CMK (cell line): ENCODE measurements at places on chromosomes 2 and 18.

DNA sequence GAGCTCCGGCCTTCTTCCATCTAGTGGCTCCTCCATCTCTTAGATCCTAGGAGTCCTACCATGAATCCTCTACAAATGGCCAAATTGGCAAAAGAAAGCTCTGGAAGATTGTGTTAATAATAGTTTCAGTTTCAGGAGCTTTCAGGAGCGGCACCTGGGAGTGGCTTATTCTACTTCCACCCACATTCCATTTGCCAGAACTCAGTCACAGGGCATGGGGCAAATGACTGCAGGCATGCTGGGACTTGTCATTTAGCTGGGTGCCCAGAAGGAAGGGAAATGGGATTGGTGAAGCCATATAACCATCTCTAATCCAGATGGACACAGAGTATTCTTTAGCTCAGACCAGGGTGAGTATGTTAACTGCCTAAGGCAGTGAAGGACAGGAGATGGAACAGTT is 3.6 kb upstream of the LRATD1 start:
- DNase-seq: no peak

DNA sequence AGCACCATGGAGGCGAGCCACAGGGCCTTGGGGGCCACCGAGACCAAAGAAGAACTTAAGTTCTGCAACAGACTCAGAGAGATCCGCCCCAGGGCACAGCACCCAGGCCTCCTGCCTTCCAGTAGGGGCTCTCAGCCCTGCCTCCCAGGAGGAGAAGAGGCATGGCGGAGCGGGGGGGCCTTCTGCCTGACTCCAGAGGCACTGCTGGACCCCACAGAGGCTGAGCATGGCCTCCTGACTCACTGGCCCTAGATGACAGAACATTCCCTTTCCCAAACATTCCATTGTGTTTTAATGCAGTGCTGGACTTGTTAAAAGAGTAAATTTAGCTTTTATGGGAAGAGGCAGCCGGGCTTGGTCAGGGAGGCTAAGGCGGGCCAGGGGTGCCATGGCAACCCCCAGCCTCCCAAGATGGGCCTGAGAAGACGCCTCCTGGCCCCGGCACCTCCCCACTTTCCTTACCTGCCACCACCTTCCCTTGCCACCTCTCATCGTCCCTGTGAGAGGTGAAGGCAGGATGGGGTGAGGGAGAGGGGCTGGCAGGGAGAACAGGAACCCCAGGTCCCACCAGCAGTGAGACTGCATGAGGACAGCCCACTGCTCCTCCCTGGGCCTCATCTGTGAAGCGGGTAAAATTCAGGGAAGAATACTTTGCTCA is 65.4 kb downstream of the SMAD7 start:
- DNase-seq: no peak

- DNase-seq: no peak
Observed at GRCh38 chr2:206160807-206161179, 1.1 kb downstream of the EEF1B2 start.

- DNase-seq: no peak
Observed at GRCh38 chr18:9574473-9575115, 39.8 kb downstream of the PPP4R1 start.

DNA sequence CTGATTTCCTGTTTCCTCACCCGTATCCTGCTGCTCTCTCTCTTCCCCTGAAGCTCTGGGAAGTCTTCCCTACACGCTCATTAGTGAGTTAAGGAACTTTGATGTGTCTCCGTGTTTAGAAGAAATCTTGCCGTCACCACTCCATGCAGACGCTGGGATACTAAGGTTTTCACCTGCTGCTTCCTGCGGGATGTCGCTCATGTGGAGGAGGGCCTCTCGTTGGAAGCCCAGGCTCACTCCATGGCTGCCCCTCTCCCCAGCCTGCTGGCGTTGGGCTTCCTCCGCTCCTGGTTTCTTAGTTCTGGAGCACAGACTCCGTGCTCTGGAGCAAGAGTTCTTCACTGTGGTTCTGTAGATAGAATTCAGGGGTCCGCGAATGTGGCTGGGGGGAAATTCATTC is 326.3 kb downstream of the GBX2 start:
- DNase-seq: no peak

GRCh38 chr18:45688833-45689232 is 35.1 kb upstream of the SLC14A1 start:
- no peak for DNase-seq

GRCh38 chr2:170298861-170299429 is 121.0 kb downstream of the MYO3B start:
- no peak for DNase-seq

DNA sequence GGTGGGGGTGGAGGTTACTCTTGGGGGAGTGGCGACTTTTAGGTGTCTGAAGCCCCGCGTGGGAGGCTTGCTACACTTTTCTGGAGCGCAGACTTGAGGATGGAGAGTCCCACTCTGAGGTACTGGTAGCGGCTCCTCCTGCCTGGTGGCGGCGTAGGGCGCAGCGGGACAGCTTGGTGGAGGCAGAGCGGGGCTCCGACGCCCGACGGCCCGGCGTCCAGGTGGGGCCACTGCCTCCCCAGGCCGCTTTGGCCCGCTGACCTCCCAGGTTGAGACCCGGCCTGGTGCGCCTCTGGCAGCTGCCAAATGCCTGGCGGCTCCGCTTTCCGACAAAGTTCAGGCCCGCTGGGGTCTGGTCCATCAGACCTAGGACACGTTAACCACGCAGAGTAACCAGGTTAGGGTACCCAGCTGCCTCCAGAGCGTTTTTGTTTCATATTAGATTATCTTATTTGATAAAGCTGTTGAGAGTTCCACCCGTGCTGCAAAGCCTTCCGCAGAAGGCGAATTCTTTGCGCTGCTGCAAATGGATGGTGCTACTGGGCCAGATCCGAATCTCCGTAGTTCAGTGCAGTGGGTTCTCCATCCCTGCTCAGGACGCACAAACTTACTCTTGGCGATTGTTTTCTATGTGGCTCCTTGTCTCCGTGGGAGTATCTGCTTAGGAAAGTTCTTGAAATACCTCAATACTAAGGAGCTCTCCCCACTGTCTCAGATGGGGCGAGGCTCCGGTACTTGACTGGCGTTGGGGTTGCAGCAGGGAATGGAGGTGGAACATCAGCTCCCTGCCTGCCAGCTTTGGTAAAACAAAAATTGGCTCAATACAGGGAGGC is 405.9 kb downstream of the XIRP2 start:
- DNase-seq: no peak

GRCh38 chr2:235373171-235373570 is 120.7 kb upstream of the AGAP1 start:
- DNase-seq: no peak

- no peak for DNase-seq
Observed at GRCh38 chr18:8020132-8020846, 453.2 kb downstream of the PTPRM start.

- no peak for DNase-seq
Observed at GRCh38 chr2:108837198-108837597, 50.6 kb downstream of the CCDC138 start.
